ENCODE measurements at places on chromosomes 12 and 14.

- no peak for ATAC-seq
These were observed 6.8 kb downstream of the LMNTD1 start for GRCh38 chr12:25546318-25546717.

DNA sequence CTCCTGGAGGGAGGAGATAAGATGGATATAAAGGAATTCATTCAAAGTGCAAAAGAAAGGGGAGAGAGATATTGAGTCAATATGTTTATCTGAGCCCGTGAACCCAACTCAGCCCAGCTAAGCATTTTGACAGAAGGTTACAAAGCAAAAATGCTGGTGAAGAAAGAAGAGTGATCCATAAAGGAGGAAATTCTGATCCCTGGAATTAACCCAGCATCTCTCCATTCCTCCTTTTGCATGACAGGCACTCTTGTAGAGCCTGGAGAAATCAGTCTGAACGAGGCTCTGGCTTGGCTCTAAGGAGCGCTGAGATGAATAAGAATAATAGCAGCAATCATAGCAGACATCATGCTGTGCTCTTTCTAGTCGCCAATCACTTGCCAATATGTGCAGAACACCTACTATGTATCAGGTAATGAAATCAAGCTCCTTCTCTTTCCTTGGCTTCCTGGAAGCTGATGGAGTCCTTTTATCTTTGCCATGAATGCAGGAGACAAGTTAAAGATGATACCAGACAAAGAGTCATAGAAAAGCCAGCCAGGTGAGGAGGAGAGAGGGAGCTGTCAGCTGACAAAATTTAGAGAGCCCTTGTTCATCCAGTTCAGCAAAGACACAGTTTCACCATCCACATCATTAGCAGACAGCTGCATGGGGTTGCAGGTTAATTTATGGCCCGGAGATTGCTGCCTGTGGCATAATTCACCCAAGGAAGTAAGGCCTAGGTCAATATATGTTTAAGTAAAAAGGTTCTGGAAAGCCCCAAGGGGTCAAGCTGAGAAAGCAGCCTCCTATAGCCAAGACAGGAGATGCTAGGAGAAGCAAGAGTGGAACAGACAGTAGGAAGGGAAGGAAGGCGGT lies 476.5 kb upstream of the TBX3 start:
- no peak for ATAC-seq

GRCh38 chr14:75430116-75430515 lies 2.3 kb downstream of the JDP2 start:
- no peak for ATAC-seq

DNA sequence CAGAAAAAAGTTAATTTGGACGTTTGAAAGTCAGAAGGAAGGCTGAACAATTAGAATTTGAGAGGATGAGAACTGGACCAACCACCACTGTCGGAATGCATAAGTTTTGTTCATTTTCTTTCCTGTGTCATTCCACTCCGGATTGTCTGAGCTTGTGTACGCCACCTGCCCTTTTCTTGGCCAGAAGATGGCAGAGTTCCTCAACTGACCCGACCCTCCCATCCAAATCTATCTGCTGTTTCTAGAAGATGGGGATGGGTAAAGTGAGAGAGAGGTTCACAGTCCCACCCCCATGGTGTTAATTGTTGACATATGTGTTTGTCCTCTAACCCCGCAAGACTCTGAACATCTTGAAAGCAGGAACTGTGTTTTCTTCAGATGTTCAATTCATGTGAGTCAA lies 388.0 kb downstream of the VRK1 start:
- ATAC-seq = peak; percentile 27

- ATAC-seq = peak; percentile 83
These were observed 304.8 kb upstream of the OR4E1 start for GRCh38 chr14:21978184-21978998.

DNA sequence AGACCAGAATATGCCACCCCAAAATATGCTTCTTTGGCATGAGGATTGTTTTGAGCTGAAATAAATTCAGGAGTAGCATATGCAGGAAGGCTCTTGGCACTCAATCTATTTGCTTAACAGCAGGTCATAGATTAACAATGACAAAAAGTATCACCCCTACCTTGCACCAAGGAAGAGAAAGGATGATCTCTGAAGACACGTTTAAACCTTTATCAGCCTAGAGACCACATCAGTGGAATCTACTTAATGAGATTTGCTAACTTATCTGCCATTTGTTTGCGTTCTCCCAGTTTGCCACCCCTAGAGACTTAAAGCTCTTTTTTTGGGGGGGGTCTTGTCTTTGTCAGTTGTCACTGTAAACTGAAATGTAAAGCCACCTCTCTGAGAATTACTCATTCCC lies 1278.7 kb upstream of the USP15 start:
- no peak for ATAC-seq

GRCh38 chr12:120350576-120351350 lies 18.2 kb downstream of the MSI1 start:
- no peak for ATAC-seq

- peak; percentile 12 for ATAC-seq
These were observed 130.3 kb downstream of the NDUFA12 start for GRCh38 chr12:94872971-94873733.

GRCh38 chr12:101823891-101824290 lies 6.9 kb downstream of the GNPTAB start:
- peak; percentile 81 for ATAC-seq
